RPMI7951 (cell line): ENCODE measurements at places on chromosomes 5 and 9. TPM values are rescaled to one million over a fixed set of nuclear protein-coding genes. Genes with fewer than 3 reads are reported as not detected.

Gene HSDL2
- total RNA-seq = 30.2 and 40.0 TPM in 2 replicates

GRCh38 chr5:181164076-181164952 lies 16.9 kb downstream of the OR2V2 start:
- no peak for DNase-seq

DNA sequence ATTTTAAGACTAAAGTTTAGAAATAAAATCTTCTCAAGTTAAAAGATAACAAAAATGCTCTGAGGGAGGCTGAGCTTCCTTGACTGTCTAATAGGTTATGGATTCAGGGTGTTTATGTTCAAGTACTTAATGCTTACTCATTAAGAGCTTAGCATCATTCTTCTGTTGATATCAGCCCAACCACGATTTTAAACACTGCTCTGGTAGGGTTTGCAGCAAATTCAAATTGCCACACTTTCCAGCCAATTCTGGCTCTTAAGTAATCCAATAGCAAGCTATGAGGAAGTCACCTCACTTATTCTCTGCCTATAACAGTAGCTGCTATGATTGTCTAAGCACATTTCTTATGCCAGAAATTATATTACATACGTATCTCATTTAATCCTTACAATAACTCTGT lies 191.0 kb upstream of the KIF2A start:
- no peak for DNase-seq

Gene APBA1
- total RNA-seq = 0.10 and 0.12 TPM in 2 replicates

Gene SPINK4
- not detected in 2 replicates for total RNA-seq

GRCh38 chr9:124770359-124771020 lies 621 bp downstream of the NR6A1 start:
- DNase-seq = no peak

Gene TMEM232
- 0.24 and 0.29 TPM in 2 replicates for total RNA-seq

Gene PLK2
- 120 and 137 TPM in 2 replicates for total RNA-seq

- no peak for DNase-seq
Observed at GRCh38 chr9:23746317-23746716, 79.7 kb downstream of the ELAVL2 start.

DNA sequence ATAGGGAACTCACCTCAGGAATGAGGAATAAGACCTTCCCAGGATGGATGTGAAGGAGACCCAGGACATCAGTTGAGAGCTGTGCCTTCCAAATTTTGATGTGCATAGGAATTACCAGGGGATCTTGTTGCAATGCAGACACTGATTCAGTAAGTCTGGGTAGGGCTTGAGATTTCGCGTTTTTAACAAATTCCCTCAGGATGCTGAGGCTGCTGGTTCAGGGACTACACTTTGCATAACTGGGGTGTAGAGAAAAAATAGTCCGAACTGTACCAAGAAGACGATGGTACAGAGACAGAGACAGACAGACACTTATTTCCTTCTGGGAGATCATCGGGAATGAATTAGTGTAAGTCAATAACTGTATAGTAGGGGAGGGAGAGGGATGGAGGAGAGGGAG lies 82.3 kb upstream of the FREM1 start:
- DNase-seq = peak; percentile 3

Gene KIF27
- 0.10 TPM in 1 of 2 replicates, not detected in the other for total RNA-seq

Gene ERCC6L2
- 32.6 and 34.0 TPM in 2 replicates for total RNA-seq

GRCh38 chr5:39843767-39844166 lies 419.0 kb upstream of the DAB2 start:
- DNase-seq = no peak

- no peak for DNase-seq
Observed at GRCh38 chr5:6837519-6838110, 124.4 kb downstream of the TENT4A start.

DNA sequence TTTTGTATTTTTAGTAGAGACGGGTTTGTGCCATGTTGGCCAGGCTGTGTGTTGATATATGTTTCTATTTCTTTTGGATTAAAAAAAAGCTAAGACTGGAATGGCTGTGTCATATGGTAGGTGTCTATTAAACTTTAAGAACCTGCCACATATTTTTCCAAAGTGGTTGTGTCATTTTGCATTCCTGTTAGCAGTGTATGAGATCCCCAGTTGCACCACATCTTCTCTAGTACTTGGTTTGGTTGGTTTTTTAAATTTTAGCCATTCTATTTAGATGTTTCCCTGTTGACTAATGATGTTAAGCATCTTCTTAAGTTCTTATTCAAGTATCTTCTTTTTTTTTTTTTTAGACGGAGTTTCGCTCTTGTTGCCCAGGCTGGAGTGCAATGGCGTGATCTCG lies 36.2 kb upstream of the MEGF9 start:
- no peak for DNase-seq

DNA sequence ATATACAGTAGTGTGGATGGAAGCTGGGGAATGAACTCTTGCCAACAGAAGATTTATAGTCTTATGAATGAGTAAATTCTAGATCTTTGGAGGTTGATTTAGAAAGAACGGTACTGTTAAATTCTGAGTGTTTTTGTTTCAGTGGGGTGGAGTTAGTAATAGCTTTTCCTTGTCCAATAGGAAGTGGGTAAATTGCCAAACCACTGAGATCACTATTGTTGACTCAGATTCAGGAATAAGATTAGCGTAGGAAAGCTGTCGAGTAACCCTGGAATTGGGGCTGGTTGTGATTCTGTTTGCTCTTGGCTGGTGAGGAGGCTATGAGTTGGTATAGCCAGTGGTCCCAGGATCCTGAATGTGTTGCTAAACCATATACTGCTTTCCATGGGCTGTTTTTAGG lies 155.6 kb downstream of the ARHGAP26 start:
- peak; percentile 73 for DNase-seq

- DNase-seq = peak; percentile 15
Observed at GRCh38 chr9:68489646-68490045, 51.0 kb downstream of the TMEM252 start.

DNA sequence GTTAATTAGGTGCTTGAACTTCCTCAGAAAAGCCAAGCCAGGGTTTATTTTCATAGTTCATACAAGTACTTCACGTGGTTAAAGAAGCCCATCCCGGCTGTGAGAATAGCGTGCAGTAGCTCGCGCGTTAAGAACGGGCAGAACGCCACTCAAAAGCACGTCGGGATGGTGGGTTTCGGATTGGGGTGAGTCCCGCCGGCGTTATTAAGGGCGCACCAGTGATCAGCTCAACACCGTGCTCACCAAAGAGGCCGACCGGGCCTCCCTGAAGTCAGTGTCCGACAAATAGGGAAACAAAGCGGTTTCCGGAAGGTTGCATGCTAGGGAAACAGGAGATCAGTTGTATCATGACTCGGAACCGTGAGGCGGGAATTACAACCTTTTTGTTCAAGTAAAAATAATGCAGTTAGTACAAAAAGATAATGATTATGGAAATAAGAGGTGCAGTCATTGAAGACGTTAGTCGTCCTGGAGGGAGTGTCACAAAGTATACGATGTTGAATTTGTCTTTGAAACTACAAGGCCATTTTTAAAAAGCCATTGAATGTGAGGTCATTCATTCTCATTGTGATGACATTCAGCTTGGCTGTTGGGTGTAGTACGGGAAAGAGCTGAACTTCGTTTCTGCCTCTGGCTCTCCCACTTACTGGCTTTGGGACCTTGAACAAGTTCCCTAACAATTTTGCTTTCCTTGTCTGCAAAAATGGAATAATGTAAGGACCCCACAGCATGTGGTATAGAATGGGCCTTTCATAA lies 992 bp downstream of the SETD9 start:
- no peak for DNase-seq

DNA sequence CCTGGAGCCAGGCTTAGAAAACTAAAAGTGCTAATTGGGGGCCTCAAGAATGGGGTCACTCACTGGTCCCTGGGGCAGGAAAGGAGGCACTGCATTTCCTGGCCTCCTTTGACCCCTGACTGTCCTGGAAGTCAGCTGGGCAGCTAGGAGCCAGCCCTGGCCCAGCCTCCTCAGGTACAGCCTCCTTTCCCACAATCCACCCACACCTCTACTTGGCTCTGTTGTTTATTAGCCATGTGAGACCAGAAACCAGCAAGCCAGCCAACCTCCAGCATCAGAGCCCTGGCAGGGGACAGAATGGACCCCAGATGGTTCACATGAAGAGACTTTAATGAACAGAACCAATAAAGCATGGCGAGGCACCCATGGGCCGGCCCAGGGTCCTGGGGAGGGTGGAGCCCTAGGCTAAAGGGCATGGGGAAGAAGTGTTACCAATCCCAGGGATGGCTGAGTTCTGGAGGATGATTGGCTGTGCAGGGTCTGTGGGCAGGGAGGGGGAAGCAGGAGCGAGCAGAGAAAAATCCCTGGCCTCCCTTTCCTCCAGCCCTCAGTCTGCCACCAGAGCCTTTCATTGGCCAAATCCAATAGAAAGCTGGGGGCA lies 55.3 kb upstream of the ANGPTL2 start:
- no peak for DNase-seq

DNA sequence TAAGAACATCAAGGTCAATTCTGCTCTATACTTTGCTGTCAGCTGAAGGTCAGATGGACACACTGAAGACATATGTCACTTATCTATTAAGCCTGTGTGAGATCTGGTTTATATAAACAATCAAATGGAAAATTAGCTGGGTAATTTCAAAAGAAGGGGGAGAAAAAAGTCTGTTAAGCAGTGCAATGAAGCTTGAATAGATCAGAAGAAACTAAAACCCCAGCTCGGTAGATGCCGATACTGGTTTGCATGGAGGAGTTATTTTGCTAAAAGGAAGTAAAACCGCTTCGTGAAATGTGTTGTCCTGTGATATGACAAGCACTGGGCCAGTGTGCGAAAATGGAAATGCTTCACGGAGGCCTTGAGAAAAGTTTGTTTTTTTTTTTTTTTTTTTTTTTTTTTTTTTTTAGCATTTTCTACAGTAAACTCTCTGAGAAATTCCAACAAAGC lies 148.8 kb downstream of the MEF2C start:
- DNase-seq = peak; percentile 39

DNA sequence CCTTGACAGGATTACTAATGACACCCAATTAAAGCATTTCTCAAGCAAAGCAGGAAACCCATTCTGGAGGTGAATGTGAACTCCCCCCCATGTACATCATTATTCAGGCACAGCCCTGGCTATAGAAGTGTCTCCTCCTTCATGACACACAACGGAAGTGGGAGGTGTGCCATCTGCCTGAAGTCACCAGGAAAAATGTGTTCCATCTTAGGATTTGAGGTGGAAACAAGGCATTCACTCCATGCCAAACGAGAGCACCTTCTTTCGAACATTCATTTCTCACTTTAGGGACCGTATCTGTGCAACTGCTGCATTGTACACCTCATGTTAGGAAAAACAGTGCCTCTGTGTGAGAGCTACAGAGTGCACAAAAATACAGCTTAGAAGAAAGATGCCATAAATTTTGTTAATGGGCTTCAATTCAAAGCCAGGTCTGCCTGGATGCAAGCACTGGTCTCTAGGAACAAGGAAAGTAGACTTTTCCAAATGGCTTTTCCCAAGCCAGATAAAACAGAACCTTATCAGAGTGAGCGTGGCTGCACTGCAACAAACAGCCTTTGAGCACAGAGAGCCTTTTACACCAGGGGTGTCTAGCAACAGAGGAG lies 19.4 kb downstream of the GOLM1 start:
- no peak for DNase-seq

Gene MCIDAS
- total RNA-seq = under 0.01 and 0.20 TPM in 2 replicates
